Liver (tissue), 10 donors: ENCODE measurements at places on chromosomes 3 and 15. TPM values are rescaled to one million over a fixed set of nuclear protein-coding genes. Genes with fewer than 3 reads are reported as not detected.

GRCh38 chr3:21654241-21654640 lies 96.8 kb downstream of the ZNF385D start:
- no peaks in the 10 kb centered on the region for H3K36me3 ChIP-seq
- no peak overlapping the region for H3K27ac ChIP-seq
- no peak for DNase-seq
- no peak overlapping the region for H3K4me3 ChIP-seq
- H3K27me3 ChIP-seq: no peaks in the 10 kb centered on the region

DNA sequence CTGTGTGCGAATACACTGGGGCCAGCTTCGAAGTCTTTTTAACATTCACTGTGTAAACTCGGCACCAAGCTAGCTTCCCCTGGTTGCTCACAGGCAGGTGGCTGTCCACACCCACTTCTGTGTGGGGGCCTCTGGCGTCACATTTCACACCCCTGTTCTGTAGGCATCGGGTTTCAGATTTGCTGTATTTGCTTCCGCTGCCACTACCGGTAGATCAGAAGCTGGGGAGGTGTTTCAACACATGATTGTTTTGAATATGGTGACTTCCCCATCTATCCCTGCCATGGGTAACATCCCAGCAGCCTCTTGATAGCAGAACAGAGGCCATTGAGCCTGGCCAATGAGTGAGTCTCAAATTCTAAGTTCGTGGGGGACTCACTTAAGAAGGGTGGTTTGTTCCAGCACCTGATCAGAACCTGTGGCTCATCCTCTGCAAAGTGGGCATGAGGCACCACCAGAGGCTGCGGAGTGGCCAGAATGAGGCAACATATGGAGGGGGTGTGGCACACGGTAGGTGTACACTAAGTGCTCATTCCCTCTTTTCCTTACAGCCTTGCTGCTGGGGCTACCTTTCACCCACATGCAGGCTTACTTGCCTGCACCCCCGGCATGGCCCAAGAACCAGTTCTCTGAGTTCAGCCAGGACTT lies 61.5 kb downstream of the IQSEC1 start:
- no peaks in the 10 kb centered on the region for H3K27me3 ChIP-seq
- H3K4me1 ChIP-seq: no peaks in the 10 kb centered on the region

DNA sequence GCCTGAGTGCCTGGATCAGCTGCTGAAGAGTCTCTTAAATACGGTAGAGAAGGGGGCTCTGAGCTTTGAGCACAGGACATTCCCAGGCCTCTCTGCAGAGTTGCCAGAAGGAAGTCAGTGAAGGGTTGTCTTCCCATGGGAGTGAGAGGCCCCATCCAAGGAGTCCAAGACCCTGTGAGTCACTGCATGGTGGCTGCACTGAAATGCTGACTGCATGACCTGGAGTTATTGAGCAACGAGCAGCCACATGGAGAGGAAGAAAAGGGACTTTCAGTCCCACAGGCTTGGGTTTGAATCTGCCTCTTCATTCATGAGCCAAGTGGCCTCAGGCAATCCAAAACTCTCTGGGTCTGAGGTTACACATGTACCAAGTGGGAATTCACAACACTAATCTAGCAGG lies 69.6 kb upstream of the RASGRF1 start:
- H3K36me3 ChIP-seq: no peaks in the 10 kb centered on the region
- H3K4me3 ChIP-seq: no peak overlapping the region
- no peaks in the 10 kb centered on the region for H3K27me3 ChIP-seq
- DNase-seq: no peak

DNA sequence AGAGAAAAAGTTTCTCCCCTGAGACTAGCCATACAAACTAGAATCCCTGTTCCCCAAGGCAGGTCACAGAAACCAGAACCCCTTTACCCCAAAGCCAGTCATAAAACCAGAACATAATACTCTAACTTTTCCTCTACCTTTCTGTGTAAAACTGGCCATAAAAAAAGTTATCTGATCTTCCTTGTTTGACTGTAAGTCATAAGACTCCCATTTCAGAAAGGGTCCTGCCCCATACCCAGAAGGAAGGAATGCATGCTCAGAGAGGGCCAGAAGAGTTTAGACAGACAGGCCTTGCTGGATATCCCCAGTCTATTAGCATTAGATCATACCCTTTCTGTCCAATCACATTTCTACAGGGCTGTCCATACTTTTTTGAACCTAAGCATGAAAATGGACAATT lies 27.2 kb downstream of the SCN11A start:
- no peaks in the 10 kb centered on the region for H3K27me3 ChIP-seq
- no peaks in the 10 kb centered on the region for H3K36me3 ChIP-seq
- H3K4me1 ChIP-seq: no peaks in the 10 kb centered on the region
- no peak overlapping the region for H3K27ac ChIP-seq

- no peak overlapping the region for H3K27ac ChIP-seq
- no peaks in the 10 kb centered on the region for H3K36me3 ChIP-seq
- no peak for DNase-seq
- no peaks in the 10 kb centered on the region for H3K4me1 ChIP-seq
- no peak overlapping the region for H3K4me3 ChIP-seq
These were observed 210.3 kb upstream of the STT3B start for GRCh38 chr3:31322460-31322859.

The HRG gene
- 139 TPM for total RNA-seq

DNA sequence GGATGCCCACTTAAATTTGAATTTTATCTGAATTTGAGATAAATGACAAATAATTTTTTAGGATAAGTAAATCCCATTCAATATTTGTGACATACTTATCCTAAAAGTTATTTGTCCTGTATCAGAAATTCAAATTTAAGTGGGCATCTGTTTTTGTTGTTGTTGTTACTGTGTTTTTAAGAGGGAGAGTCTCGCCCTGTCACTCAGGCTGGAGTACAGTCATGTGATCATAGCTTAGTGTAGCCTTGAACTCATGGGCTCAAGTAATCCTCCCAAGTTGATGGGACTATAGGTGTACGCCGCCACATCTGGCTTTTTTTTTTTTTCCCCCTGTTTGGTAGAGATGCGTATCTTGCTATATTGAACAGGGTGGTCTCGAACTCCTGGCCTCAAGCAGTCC lies 283.0 kb downstream of the PTPRG start:
- no peak overlapping the region for H3K4me3 ChIP-seq
- DNase-seq: no peak
- no peaks in the 10 kb centered on the region for H3K27me3 ChIP-seq
- H3K36me3 ChIP-seq: no peaks in the 10 kb centered on the region
- H3K27ac ChIP-seq: no peak overlapping the region

- no peaks in the 10 kb centered on the region for H3K36me3 ChIP-seq
- no peak overlapping the region for H3K4me3 ChIP-seq
- no peak overlapping the region for H3K27ac ChIP-seq
- no peaks in the 10 kb centered on the region for H3K27me3 ChIP-seq
- H3K4me1 ChIP-seq: no peaks in the 10 kb centered on the region
- DNase-seq: no peak
These were observed 25.1 kb upstream of the GABPB1 start for GRCh38 chr15:50380089-50380488.

The CHSY1 gene
- 9.5 TPM for total RNA-seq

DNA sequence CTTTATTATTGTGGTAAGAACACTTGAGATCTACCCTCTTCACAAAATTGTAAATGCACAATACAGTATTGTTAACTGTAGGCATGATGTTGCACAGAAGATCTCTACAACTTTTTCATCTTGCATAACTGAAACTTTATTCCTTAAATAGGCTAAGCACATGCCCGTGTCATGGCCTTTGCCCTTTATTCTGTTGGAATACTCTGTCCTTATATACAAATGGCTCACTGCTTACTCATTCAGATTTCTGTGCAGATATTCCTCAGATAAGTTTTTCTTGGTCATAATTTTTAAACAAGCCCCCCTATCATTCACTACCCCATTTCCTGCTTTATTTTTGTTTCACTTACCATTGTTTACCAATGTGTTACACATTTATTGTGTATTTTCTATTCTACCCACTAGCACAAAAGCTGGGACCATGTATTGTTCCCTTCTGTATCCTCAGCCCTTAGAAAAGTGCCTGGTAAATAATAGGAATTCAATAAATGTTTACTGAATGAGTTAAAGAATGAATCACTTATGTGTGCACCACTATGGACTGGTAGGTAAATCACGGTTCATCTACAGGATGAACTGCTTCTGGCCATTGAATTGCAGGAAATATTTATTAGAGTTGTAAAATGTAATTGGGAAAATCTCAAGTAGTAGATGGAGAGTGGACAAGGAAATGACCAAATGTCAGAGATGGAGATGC lies 151.0 kb downstream of the CPNE4 start:
- H3K27me3 ChIP-seq: no peaks in the 10 kb centered on the region
- H3K27ac ChIP-seq: no peak overlapping the region
- no peaks in the 10 kb centered on the region for H3K36me3 ChIP-seq
- H3K4me1 ChIP-seq: no peaks in the 10 kb centered on the region
- DNase-seq: no peak

The IP6K2 gene
- total RNA-seq: 25.4 TPM

- H3K27ac ChIP-seq: no peak overlapping the region
- no peaks in the 10 kb centered on the region for H3K27me3 ChIP-seq
- no peaks in the 10 kb centered on the region for H3K4me1 ChIP-seq
- H3K4me3 ChIP-seq: no peak overlapping the region
- no peak for DNase-seq
These were observed 29.8 kb upstream of the PLA2G4E start for GRCh38 chr15:42050484-42051255.

The GATM gene
- 1,079 TPM for total RNA-seq

DNA sequence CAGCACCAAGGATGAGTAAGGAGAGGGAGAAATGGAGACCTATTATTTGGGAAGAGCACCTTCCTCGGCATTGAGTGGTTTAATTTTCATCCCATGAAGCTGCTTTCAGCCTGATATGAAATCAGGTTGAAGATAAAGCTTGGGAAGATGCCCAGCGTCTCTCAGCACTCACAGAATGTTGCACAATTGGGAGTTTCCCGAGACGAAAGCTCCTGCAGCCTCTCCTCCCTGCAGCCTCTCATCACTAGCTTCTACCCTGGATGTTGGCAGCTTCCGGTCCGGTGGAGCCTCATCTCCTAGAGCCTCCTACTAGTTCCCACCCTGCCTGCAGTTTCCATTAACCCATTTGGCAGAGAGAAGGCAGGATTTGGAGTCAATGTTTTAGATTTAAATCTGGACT lies 40.3 kb downstream of the EDEM1 start:
- no peaks in the 10 kb centered on the region for H3K36me3 ChIP-seq
- DNase-seq: no peak
- H3K4me1 ChIP-seq: no peaks in the 10 kb centered on the region
- no peaks in the 10 kb centered on the region for H3K27me3 ChIP-seq
- H3K27ac ChIP-seq: no peak overlapping the region

- H3K27me3 ChIP-seq: no peaks in the 10 kb centered on the region
- no peak for DNase-seq
- H3K4me3 ChIP-seq: no peak overlapping the region
- no peak overlapping the region for H3K27ac ChIP-seq
These were observed 408.5 kb downstream of the MFSD1 start for GRCh38 chr3:159210336-159210735.

The DZIP1L gene
- total RNA-seq: 5.9 TPM

- no peak for DNase-seq
- H3K27me3 ChIP-seq: no peaks in the 10 kb centered on the region
- no peak overlapping the region for H3K27ac ChIP-seq
- H3K4me1 ChIP-seq: peaks cover 12% of the 10 kb centered on the region
- H3K4me3 ChIP-seq: no peak overlapping the region
These were observed 190.1 kb upstream of the LPP start for GRCh38 chr3:187963677-187964385.

DNA sequence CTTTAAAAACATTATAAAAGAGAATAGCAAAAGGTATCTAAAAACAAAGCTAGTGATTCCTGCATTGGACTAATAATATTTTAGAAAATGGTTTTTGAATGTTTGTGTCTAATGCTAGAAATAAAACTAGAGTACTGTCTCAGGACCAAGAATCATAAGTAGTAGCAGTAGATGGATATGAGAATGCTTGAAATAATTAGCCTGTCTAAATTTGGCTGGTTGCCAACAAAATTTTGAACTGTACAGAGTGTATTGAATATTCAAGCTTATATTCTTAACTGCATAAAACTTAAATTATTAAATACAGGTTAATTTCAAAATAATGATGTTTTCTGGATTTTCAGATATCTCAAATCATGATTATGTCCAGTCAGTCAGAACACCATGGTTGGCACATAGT lies 14.0 kb downstream of the ABHD5 start:
- H3K27ac ChIP-seq: no peak overlapping the region
- H3K4me1 ChIP-seq: no peaks in the 10 kb centered on the region
- H3K4me3 ChIP-seq: no peak overlapping the region

DNA sequence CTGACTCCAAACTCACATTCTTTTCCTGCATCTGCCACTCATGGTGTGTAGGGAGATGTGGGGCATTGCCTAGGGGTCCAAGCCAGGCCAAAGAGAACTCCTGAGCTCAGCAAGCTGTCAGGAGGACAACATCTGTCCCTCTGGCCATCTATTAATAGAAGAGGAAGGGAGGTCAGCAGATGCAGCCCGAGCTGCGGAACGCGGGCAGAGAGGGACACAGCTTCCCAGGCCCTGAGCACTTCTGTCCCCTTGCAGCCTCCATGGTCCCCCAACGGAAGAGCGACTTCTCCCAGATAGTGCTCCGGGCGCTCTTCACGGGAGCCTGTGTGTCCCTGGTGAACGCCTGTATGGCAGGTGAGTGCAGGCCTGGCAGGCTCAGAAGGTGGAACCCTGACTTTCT lies 37.3 kb upstream of the PDE8A start:
- no peaks in the 10 kb centered on the region for H3K4me1 ChIP-seq
- no peak overlapping the region for H3K4me3 ChIP-seq
- peaks cover 40% of the 10 kb centered on the region for H3K36me3 ChIP-seq

DNA sequence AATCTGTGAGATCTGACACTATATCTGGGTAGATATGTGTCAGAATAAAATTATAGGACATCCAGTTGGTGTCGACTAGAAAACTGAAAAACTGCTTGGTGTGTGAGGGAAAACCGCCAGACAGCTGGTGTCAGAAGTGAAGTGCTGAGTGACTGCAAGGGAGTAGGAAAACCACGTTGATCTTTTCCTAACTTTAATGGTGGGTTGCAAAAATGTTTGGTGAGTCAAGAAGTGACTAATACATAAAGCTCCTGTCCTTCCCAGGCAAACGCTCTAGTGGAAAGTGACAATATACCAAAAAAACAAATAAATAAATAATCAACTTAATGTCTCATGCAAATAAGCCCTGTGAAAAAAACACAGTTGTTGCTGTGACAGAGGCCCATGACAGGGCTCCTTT lies 7.3 kb upstream of the CD96 start:
- peaks cover 6% of the 10 kb centered on the region for H3K4me1 ChIP-seq
- H3K36me3 ChIP-seq: no peaks in the 10 kb centered on the region
- DNase-seq: no peak
- no peak overlapping the region for H3K27ac ChIP-seq
- no peaks in the 10 kb centered on the region for H3K27me3 ChIP-seq
